ENCODE measurements at places on chromosomes 16 and 17.
A peak's percentile ranks its signal among the peaks of the same experiment; 100 is the strongest.

- no peak for DNase-seq
These were observed 94.9 kb upstream of the C17orf78 start for GRCh38 chr17:37280841-37281240.

GRCh38 chr16:2527071-2527783 is 4.0 kb downstream of the CEMP1 start:
- DNase-seq, result no peak

GRCh38 chr16:69448470-69449193 is 24.2 kb downstream of the CYB5B start:
- no peak for DNase-seq

GRCh38 chr17:18122990-18123753 is 14.6 kb downstream of the MYO15A start:
- no peak for DNase-seq

DNA sequence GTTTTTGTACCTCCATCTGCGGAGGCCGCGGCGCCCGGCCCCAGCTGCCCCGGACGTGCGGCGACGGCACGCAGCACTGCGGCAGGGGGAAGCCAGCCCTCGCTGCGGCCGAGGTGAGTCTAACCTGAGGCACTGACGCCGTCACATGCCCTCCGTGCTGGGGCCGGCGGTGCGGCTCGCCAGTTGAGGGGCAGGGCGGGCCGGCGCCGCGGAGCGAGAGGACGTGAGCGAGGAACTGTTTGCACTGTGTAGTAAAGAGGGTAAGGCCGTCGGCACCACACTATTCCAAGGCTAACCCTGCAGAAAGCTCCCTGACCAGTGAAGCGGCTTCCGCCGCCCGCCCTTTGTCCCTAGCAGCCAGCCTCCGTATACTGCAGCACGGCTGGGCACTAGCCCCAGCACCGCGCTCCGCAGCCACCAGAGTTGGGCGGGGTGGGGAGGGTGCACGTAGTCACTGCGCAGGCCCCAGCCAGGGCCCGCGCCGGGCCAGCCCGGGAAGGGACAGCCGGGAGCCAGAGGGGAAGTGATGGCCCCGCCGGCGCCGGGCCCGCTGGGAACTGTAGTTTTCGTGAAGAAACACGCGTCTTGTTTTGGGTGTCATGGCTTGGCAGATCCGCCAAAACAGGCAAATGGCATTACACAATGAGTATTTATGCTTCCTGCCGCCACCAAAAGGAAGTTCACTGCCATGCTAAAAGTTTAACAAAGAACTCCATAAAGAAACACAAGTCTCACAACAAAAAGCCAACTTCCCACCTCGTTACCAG is 580 bp upstream of the KANSL1 start:
- DNase-seq, result peak; percentile 85

GRCh38 chr17:42342242-42343008 is 45.8 kb downstream of the STAT3 start:
- peak; percentile 24 for DNase-seq

DNA sequence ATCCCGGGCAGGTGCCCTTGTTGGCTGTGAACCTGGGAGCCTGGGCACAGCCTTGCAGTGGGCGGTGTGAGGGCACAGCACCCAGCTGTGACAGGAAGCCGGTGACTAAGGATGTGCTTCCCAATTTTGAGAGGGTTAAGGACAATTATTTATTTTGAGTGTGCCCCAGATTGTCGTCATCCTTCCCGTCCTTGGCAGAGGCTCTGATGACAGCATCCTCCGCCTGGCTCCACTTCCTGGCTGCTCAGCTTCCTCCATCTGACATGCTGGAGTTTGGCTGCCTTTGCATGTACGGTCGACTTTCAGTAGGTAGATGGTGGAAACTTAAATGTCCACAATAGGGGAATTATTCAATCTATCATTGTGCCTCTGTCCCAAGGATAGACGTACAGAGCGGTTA is 282.4 kb upstream of the EEF2KMT start:
- no peak for DNase-seq

GRCh38 chr17:77592106-77592865 is 366.2 kb upstream of the TNRC6C start:
- DNase-seq, result no peak

DNA sequence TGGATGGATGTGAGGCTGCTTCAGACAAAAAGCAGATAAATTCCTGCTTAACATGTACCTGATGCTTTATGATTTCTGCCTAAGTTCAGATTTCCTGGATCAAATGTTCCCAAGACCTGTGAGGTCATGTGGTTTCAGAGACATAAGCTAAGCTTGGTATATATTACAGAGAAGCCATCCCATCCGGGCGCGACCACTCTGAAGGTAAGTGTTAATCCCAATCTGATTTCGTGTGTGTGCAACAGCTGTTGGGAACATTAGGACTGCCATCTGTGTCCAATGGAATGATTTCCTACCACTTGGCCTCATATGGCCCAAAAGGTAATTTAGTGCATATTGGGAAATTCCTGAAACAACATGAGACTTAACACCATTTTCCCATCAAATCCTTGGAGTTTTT is 199.1 kb downstream of the HS3ST3B1 start:
- DNase-seq, result no peak

- DNase-seq, result no peak
These were observed 75.9 kb downstream of the C16orf95 start for GRCh38 chr16:87241137-87241771.

DNA sequence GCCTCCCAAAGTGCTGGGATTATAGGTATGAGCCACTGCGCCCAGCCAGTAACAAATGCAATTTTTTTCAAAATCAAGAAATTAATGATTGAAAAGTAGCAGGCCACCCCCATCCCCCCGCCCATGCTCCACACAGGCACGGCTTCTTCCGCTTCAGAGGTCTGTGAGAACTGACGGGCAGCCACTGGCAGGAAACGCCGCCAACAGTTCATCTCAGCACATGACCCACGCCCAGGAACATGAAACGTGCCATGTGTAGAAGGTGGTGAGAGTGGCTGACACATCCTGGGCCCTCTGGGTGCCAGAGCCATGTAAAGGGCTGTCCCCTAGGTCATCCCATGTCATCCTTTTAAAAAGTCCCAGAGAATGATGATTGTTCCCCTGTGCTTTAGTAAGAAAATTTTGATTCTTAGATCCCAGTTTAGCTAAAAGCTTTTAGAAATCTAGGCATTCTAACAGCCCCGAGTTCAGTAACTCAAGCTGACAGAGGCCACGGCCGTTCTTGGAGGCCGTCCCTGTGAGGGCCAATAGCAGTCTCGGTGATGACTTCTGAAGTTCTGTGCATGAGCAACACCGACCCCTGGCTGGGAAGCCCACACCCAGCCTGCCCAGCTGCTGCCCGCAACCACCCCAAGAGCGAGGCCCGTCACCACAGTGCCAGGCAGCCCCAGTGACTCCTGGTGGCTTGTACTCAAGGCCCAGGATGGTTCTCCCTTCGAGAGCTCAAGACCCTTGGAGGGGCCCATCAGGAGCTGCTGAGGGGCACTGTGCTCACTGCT is 52.1 kb downstream of the KLHDC4 start:
- DNase-seq, result no peak

GRCh38 chr16:69410219-69410990 is 14.0 kb upstream of the CYB5B start:
- no peak for DNase-seq

DNA sequence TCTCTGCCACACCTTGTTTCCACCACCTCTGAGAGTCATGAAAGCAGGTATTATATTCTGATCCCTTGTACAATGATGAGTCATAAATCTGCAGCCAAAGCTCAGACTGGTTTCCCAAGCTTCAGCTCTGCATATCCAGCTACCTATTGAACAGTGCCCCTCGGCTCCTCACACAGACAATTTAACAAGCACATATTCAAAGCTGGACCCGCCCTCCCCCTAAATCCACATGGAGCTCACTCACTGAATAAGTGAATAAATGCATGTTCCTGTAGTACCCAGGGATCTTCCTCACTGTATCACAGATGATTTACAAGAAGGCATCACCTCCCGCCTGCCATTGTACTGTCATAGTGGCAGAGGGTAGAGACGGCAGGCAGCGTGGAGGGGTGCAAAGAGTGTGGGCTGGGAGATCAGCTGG is 516.4 kb downstream of the GRIN2A start:
- no peak for DNase-seq

DNA sequence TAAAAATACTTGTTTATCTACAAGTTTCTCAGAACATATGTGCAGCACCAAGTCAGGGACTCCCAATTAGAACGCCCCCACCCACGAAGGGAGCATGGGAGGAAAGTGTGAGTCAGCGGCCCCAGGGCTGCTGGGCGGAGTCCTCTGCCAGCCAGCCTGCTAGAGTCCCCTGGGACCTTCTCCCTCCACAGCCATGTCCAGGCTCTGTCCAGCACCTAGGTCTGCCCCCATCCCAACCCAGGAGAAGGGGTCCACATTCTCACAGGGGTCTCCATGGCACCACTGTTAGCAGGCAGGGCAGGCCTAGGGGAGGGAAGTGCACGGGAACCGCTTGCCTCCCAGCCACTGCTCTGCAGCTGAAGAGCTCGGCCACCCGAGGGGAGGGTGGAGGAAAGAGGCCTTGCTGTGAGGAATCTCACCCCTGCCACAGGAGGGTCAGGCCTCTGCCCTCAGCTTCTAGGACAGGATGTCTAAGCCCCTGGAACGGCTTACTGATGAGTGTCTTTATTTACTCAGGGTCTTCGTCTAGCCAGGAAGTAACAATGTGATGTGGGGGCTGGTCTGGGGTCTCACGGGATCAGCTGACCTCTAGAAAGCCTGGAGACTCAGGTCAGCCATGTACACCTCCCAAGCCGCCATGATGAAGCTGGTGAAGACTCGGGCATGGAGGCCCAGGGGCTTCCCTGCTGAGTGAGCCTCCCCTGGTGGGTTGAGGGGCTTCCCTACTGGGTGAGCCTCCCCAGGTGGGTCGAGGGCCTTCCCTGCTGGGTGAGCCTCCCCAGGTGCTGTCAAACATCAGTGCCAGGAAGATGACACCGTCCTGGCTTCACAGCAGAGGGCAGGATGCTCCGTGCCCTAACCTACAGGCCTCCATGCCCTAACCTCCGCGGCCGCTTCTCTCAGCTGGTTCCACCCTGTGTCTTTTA is 190.3 kb downstream of the RBFOX3 start:
- peak; percentile 6 for DNase-seq

- no peak for DNase-seq
These were observed 41.5 kb downstream of the RPTOR start for GRCh38 chr17:80585890-80586845.
